ENCODE measurements at places on chromosomes 1 and 21.

DNA sequence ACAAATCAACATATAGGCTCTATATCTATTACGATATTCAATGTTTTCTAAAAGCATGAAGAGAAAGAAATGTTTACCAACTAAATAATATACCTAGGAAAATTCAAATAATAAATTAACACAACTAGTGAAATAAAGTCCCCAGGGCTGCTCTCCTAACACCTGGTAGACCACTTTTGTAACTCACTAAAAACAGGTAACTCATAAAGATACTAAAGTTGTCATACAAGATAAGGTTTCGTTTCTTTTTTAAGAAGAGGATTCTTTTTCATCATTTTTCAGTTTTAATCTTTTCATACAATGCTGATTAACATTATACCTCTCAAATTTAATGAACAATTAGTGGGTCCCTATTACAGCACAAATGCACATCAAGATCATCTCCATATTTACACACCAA lies 99.0 kb downstream of the ZZZ3 start:
- DNase-seq = no peak

DNA sequence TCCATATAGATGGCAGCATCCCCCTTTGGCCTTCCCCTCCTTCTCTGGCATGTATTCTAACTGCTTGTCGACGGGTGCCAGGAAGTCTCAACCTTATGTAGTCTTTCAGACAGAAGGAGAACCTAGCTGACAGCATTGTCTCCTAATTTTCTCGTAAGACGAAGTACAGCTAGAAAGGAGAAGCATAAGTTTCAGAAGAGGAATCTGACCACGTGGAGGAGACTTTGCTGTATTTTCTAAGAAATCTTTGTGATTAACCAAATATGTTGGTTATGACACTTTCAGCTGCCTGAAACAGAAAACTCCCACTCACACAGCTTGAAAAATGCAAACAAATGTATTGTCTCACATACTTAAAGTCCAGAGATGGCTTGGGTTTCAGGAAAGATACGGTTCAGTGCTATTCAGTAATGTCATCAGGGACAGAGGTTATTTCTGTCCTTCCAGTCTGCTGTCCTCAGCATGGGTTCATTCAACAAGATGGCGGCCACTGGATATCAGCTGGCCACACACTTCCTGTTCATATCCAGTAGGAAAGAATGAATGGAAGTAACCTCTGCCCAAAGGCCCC lies 109.5 kb upstream of the ZNF648 start:
- DNase-seq = no peak

DNA sequence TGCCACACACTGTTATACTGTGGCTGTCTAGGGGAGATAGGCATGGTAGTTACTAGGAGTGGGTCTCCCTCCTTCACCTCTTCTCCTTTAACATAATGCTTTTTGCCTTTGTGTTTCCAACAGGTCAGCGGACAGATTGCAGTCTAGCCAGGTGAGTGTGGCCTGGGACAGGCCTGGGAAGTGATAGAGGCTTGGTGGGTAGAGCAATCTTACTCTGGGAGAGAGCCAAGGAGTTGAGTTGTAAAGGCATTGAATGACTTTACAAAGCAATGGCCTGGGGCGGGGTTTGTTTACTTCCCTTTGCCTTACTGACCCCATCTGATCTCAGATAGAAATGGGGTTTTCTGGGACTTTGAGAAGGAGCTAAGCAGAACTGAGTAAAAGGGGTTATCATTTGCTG lies 51.0 kb upstream of the IKBKE start:
- no peak for DNase-seq

- no peak for DNase-seq
These were observed 338.4 kb upstream of the PROX1 start for GRCh38 chr1:213649373-213649772.

DNA sequence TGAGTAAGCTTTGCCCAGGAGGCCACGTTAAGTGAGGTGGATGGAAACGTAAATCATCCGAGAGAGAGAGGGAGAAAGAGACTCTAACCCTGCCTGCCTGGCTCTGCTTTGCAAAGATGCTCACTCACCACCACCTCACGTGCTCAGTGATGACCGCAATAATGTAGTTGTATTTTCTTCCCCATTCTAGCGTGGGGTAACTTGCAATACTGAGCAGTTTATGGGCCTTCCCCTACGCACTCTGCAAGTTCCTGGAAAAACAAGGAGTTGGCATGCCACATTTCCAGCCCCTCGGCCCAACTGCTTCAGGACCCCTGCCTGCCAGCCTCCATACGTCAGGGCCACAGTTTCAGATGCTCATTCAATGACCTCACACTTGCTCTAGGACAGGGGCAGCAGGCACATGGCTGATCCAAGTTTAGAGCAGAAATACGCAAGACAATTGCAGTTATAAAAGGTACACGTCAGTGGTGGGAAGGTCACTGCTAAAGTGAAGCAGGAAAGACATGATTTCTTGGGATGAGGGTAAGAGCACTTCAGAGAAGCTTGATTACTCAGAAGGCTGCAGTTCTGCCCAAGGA lies 112.5 kb upstream of the RAB4A start:
- DNase-seq = no peak
